ENCODE measurements at places on chromosomes 1 and 21. TPM values are rescaled to one million over a fixed set of nuclear protein-coding genes. Genes with fewer than 3 reads are reported as not detected.

HEYL gene
- total RNA-seq = not detected

LMX1A gene
- total RNA-seq = not detected

COA6 gene
- 22.9 TPM for total RNA-seq

ASPM gene
- total RNA-seq = 28.2 TPM

ASAP3 gene
- 25.6 TPM for total RNA-seq

CDC42BPA gene
- 16.6 TPM for total RNA-seq

CCDC17 gene
- under 0.01 TPM for total RNA-seq

HCN3 gene
- total RNA-seq = 0.67 TPM

All from bronchus fibroblast of lung (primary cell).